ENCODE measurements at places on chromosomes 2 and 18.
A peak's percentile ranks its signal among the peaks of the same experiment; 100 is the strongest.

DNA sequence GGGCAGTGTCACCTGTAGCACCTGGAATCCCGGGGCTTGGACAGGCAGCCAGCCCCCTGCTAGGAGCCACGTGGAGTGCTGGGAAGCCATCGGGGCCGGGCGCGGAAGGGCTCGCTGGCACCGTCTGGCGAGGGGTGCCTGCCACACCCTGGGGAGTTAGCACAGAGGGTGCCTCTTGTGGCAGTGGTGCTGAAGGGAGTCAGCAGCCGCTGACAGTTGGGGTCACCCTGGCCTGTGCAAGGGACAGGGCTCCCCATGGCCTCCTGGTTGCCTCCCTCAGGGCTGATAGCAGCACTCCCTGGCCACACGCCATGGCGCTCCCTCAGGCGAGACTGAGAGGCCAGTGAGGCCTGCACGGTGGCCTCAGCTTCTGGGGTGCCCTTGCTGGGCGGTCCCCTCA is 13.9 kb upstream of the D2HGDH start:
- no peaks in the 10 kb centered on the region for H3K4me1 ChIP-seq
- no peaks in the 10 kb centered on the region for H3K27me3 ChIP-seq
- no peak for DNase-seq
- no peak overlapping the region for H3K4me3 ChIP-seq
- H3K27ac ChIP-seq = no peak overlapping the region

- no peak for DNase-seq
- no peak overlapping the region for H3K4me3 ChIP-seq
- no peaks in the 10 kb centered on the region for H3K4me1 ChIP-seq
Observed at GRCh38 chr2:166229678-166230023, 101.8 kb upstream of the SCN1A start.

DNA sequence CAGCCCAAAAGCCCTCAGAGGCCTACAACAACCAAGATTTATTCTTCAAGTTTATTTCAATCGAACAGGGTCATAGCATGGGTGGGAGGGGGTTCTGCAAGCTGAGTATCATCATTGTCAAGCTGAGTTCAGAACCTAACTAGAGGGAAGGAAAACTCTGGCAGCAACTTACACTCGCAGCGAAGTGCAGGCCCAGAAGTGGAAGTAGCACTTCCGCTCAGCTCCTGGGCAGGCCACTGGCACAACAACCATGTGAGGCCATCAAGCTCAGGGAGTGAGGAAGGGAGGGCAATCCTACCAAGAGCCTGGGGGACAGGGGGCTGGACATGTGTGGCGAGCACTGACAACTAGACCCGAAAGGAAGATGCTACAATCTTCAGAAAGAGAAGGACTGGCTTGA is 4.8 kb downstream of the UXS1 start:
- H3K27me3 ChIP-seq = no peaks in the 10 kb centered on the region
- peaks cover 32% of the 10 kb centered on the region for H3K36me3 ChIP-seq
- no peak overlapping the region for H3K27ac ChIP-seq
- H3K4me3 ChIP-seq = no peak overlapping the region

- no peak for DNase-seq
- H3K27ac ChIP-seq = no peak overlapping the region
- H3K27me3 ChIP-seq = no peaks in the 10 kb centered on the region
- no peaks in the 10 kb centered on the region for H3K4me1 ChIP-seq
- no peaks in the 10 kb centered on the region for H3K36me3 ChIP-seq
Observed at GRCh38 chr18:64334748-64335147, 185.9 kb upstream of the LINC00305 start.

DNA sequence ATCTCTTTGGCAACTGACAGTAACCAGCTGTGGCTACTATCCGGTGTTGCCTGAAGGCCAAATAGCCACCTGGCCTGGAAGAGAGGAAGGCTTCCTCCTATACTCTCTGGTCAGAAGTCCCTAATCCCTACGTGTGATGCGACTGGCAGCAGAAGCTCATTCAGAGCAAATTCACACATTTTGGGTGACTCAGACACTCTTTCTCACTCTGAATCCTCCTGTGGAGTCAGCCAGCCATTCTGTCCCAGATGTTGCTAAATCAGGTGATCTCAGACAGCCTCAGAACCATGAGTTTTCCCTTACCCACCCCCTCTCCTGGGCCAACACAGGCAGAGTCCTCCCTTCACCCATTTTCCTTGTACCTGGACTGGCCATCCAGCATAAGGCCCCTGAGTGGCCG is 34.7 kb downstream of the CFAP53 start:
- no peak overlapping the region for H3K27ac ChIP-seq
- H3K27me3 ChIP-seq = peaks cover 11% of the 10 kb centered on the region
- H3K4me1 ChIP-seq = no peaks in the 10 kb centered on the region
- DNase-seq = no peak
- H3K4me3 ChIP-seq = no peak overlapping the region

GRCh38 chr2:156944871-156945270 is 312.6 kb upstream of the GALNT5 start:
- no peak for DNase-seq
- H3K4me3 ChIP-seq = no peak overlapping the region
- no peaks in the 10 kb centered on the region for H3K36me3 ChIP-seq
- peaks cover 2% of the 10 kb centered on the region for H3K27me3 ChIP-seq
- H3K27ac ChIP-seq = no peak overlapping the region

- peaks cover 7% of the 10 kb centered on the region for H3K27me3 ChIP-seq
- H3K36me3 ChIP-seq = no peaks in the 10 kb centered on the region
- H3K4me1 ChIP-seq = peaks cover 9% of the 10 kb centered on the region
- peak; percentile 70 for DNase-seq
Observed at GRCh38 chr2:231601356-231602229, 8.9 kb downstream of the TEX44 start.
